ENCODE measurements at places on chromosomes 6 and 20.

DNA sequence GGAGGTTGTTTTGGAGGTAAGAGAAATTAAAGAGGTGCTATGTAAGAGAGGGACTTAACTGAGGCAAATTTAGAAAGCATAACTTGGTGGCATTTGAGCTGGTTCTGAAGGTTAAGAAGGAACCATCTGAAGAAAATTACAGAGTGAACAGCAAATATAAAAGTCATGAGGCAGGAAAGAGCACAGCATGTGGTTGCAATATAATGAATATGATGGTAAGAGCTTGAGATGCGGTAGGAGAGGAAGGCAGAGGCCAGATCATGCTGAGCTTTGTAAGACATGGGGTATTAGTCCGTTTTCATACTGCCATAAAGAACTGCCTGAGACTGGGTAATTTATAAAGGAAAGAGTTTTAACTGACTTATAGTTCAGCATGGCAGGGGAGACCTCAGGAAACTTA, 279.1 kb downstream of the UTRN start:
- no peak for DNase-seq

- peak; percentile 25 for DNase-seq
Observed at GRCh38 chr6:151325075-151326050, 66.0 kb downstream of the ZBTB2 start.

GRCh38 chr6:134097114-134097707, 44.8 kb upstream of the SLC2A12 start:
- peak; percentile 79 for DNase-seq

DNA sequence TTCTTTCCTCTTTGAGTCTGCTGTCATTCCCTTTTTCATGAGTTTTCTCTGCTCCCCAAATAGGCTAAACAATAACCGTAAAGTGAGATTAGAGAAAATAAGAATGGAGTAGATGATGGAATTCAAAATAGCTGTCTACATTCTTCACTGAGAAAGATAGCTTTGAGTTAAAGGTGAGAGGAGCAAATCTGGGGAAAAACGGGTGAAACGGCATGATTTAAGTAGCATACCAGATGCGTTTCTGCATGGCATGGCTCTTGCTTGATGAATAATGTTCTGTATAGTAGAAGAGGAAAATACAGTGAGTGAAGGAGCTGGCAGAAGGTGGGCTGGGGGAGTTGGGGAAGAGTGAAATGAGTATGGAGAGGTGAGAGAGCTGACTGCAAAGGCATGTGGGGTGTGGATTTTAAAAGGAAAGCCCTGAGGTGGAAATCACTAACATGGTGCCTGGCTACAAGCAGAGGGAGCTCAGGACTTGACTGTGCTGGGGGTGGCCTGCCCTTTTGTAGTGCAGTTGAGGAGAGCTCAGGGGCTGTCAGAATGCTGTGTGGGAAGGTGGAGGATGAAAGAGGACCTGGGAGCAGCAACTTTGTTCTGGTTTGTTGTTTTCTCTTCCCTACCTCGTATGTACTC, 8.8 kb downstream of the BICRAL start:
- DNase-seq, result no peak

DNA sequence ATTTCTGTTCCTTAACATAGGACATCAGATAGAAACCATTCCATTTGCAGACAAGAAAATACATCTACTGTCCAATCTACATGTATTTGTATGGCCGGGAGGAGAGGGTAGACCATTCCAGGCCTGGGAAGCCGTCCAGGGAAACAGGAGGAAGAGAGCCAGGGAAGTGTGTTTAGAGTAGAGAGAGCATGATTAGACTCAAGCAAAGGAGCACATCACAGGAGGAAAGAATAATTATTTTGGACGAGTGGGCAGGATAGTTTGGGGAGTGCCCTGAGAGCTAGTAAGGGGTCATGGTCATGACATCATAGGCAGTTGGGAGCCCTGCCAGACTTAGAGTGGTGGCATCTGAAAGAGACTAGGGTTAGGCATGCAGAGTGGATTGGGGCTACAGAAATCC, 250.0 kb downstream of the HIVEP2 start:
- DNase-seq, result no peak

- no peak for DNase-seq
Observed at GRCh38 chr6:82196161-82196560, 51.4 kb downstream of the IBTK start.

GRCh38 chr6:20575125-20575524, 40.9 kb downstream of the CDKAL1 start:
- no peak for DNase-seq

- DNase-seq, result no peak
Observed at GRCh38 chr6:110418594-110418993, 3.2 kb upstream of the DDO start.

DNA sequence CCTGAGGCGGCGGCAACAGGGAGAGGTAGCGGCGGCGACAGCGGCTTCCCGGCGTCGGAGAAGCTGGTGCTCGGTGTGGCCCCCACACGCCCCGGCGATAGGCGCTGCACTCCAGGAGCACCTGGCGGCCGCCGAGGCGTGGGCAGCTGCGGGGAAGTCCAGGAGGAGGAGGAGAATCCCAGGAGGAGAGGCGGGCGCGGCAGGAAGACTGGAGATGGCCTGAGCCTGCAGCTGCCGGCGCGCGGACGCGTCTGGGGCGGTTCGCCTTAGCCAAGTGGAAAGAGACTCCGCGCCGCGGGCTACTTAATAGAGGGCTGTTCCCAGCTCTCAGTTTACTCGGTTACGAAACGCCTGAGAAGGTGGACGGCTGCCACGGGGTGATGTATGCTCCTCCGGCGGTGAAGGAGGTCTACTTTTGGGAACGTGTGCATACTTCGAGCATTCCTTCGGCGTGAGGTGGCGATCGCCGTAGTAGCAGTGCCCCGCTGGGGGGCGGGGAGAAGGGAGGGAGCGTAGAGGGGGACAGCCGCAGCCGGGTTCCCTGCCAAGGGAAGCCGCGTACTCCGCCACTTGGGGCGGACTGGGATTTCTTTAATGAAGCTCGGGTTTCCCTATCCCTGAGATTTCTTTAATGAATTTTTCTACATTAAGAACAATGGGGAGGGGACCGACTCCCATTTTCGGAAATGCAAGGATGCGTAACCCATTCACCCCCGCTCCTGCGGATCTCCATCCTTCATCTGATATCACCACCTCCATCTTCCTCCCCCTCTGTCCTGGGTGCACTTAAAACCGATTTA, at the start of gene COL12A1:
TSS of gene COL12A1 (minus strand) at position 278 of the 800 bp plus-strand sequence. CDS start 3,261 bp downstream, outside the sequence.
- DNase-seq, result peak; percentile 43

- no peak for DNase-seq
Observed at GRCh38 chr20:19009081-19009688, 195.6 kb downstream of the SCP2D1 start.

- peak; percentile 59 for DNase-seq
Observed at GRCh38 chr20:22586645-22587310, 2.4 kb upstream of the FOXA2 start.

- DNase-seq, result peak; percentile 11
Observed at GRCh38 chr6:157097255-157097955, 225.9 kb downstream of the TMEM242 start.

DNA sequence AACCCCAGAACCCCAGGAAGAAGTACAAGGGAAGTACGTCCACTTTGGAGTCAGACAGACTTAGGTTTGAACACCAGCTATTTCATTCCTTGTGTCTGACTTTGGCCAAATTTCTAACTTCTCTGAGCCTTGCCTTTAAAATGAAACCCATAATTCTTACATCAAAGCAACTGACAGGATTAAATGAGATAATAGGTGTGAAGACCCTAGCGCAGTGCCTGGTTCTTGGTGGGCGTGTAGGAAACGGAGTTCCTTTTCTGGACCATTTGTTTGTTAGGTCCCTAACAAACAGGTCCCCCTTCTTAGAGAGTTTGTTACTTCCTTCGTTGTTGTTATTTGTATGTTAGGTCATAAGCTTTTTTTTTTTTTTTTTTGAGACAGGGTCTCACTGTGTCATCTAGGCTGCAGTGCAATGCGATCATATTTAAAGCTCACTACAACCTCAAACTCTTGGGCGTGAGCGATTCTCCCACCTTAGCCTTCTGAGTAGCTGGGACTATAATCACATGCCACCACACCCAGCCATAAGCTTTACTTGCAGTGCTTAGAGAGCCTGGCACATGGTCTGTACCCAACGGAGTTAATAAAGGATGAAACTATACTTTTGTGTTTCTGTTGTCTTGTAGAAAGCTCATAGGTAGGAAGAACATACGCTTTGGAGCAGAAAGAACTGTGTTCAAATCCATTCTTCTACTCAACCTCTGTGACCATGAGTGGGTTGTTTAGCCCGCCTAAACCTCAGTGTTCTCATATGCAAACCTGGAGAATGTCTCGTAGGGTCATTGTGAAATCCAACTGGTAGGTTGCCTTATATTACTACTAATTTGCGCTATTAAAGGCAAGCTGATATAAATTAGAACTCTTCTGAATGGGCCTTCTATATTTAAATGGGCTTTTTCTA, 21.8 kb upstream of the MROH8 start:
- DNase-seq, result no peak

Measured in activated CD4-positive, alpha-beta T cell treated with anti-CD3 and anti-CD28 coated beads for 36 hours (primary cell).